ENCODE measurements at places on chromosomes 1 and 21.

DNA sequence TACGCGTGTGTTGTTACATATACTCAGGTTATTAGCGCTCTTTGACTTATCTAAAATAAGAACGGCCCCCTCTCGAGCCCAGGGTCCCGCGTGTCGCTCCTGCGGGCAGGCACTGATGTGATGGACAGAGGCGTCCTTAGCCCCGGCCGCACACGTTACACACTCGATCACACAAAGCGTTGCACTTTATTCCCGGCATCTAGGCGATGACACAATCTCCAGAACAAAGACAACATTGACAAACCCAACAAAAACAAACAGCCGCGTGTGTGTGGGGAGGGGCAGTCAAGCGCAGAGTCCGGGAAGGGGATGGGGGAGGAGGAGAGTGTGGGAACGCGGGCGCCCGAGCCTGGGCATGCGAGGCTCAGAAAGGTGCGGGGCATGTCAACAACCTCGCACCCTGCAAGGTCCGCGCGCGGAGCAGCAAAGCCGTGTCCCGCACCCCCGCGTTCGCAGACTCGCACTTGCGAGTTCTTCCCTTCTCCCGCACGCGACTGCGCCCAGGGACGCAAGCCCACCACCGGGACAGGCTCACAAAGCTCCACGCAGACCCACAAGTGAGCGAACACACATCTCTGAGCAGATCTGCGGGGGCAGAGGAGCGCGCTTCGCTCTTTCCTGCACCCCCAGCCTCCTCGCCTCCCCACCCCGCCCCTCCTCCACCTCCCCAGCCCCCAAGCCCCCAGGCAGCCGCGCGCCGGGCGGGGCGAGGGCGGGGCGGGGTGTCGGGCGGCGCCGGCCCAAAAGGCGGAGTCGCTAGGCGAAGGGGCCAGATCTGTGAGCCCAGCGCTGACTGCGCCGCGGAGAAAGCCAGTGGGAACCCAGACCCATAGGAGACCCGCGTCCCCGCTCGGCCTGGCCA is at the start of gene EFNA1:
Gene EFNA1 (plus strand): TSS at position 772 of the 862 bp plus-strand sequence. CDS start 102 bp downstream, outside the sequence.
- DNase-seq, result peak; percentile 53

GRCh38 chr1:223129229-223129901 is 13.7 kb downstream of the TLR5 start:
- peak; percentile 70 for DNase-seq

GRCh38 chr1:43463479-43463878 is 9.7 kb upstream of the HYI start:
- no peak for DNase-seq

- DNase-seq, result no peak
Measured at GRCh38 chr21:34813266-34813894, 144.6 kb downstream of the CLIC6 start.

GRCh38 chr1:61182049-61182448 is 99.7 kb downstream of the NFIA start:
- no peak for DNase-seq

DNA sequence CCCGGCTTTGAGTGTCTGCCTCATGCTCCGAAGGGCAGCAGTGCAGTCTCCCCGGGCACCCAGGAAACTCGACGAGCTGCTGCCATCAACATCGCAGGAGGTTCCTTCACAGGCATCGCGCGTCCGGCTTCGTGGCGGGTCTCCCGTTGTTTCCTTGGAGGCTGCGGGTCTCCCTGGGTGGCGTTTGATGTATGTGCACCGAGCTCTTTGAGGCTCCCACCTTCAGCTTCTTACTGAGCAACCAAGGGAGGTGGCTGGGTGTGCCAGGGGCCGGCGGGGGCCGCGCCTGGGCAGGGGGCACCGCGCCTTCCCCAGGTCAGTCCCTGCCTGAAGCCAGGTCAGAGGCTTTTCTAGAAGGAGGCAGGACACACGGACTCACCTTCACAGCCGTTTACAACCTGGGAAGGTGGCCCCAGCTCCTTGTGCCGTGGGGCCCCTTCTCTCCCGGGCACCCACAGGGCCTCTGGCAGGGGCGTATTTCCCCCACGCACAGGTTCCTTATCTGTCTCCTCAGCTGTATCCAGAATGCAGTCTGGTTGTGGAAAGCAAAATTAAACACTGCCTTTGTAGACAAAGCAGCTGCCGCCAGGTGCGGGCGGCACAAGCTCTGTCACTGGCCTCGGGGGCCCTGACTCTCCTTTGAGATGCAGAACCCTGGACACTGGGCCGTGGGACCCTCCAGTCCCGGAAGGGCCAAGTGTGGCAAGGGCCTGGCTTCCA is 21.7 kb upstream of the PEX10 start:
- no peak for DNase-seq

DNA sequence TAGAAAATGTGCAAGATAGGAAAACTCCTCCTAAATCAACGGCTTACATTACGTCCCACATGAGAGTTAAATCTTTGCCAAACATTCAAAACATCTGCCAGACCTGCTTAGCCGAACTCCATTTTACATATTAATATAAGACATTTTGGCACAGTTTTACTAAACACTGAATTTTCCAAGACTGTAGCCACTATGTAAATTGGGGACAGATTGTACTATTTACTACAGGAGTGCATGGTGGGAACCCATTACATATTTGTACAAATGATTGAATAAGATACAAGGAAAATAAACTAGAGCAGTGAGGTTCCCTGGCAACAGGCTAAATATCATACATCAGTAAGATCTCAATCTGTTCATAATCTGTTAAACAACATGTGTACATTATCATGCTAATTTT is 1234.4 kb downstream of the KCNT2 start:
- no peak for DNase-seq

GRCh38 chr1:181793831-181794230 is 267.7 kb downstream of the ZNF648 start:
- DNase-seq, result no peak

DNA sequence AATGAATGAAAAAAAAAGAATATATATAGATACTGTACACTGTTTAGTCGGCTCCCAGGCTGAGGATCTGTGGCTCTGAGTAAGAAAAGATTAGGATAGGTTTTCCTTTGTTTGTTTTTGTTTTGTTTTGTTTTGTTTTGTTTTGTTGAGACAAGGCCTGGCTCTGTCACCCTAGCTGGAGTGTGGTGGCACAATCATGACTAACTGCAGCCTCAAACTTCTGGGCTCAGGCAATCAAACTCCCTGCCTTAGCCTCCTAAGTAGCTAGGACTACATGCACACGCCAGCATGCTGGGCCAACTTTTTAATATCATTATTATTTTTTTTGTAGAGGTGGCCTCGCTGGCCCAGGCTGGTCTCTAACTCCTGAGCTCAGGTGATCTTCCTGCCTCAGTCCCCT is 87.9 kb upstream of the PTBP2 start:
- no peak for DNase-seq

GRCh38 chr1:226953175-226953800 is 13.2 kb downstream of the COQ8A start:
- DNase-seq, result no peak

GRCh38 chr21:38950435-38951094 is 144.8 kb downstream of the ETS2 start:
- DNase-seq, result no peak

DNA sequence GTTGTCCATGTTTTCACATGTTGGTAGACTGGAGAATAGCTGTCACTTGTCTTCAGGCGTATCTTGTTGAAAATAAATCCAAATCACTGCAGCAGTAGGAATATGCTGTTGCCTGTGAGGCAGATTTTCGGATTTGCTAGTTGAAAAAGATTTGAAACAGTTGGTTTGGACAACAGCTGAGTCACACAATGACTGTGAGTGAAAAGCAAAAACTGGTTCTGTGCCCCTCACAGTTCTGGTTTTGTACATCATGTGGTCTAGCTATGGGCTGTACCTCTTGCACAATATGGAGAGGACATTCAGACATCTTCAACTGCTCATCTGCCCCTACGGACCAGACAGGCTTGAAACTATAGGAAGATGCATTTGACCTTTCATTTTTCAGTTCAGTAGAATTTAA is 1.8 kb downstream of the ARF1 start:
- DNase-seq, result no peak

Measured in GM10248 (cell line).